Stimulated activated CD8-positive, alpha-beta memory T cell treated with anti-CD3 and anti-CD28 coated beads, Interleukin-4, amount 100 ng/mL, for 4 hours (primary cell): ENCODE measurements at places on chromosomes 6 and 20.

DNA sequence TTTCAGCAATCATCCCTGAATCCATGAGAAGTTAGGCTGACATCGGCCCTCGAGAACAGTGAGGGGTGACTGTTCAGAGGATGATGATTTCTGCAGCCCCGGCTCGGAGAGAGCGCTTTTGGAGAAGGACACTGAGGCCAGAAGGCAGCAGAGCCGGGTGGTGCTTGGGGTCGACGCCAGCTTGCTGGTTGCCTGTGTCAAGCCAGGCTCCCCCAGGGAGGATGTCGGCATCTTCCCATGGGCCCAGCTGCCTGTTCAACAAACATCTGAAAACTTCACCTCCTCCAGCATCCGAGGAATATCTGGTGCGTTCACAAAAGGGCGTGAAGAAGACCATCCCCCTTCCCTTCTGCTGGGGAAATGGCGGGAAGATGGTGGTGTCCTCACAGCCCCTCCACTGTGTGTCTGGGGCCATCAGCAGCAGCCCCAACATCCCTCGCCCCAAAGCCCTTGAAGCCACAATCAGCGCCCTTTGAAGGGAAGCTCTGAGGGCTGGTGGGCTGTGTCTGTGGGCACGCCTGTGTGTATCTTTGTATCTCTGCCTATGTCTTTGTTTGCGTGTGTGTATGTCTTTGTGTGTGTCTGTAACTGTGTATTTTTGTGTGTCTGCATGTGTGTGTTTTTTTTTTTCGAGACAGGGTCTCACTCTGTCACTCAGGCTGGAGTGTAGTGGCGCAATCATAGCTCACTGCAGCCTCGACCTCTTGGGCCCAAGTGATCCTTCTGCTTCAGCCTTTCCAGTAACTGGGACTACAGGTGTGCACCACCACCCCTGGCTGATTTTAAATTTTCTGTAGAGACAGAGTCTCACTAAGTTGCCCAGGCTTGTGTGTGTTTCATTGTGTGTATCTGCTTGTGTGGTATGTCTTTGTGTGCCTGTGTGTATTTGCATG is 97.9 kb downstream of the SULF2 start:
- DNase-seq, result no peak

DNA sequence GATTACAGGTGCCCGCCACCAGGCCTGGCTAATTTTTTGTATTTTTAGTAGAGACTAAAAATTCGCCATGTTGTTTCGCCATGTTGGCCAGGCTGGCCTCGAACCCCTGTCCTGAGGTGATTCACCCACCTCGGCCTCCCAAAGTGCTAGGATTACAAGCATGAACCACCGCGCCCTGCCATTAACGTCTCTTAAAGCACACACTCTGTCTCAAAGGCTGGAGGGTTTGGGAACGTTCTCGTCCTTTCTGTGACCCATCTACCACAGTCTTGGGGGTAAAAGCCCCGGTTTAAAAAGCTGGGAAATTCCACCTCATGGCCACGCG is 57.8 kb upstream of the ARID1B start:
- DNase-seq, result no peak

- DNase-seq, result no peak
These were observed 31.3 kb upstream of the AFDN start for GRCh38 chr6:167795321-167795811.

DNA sequence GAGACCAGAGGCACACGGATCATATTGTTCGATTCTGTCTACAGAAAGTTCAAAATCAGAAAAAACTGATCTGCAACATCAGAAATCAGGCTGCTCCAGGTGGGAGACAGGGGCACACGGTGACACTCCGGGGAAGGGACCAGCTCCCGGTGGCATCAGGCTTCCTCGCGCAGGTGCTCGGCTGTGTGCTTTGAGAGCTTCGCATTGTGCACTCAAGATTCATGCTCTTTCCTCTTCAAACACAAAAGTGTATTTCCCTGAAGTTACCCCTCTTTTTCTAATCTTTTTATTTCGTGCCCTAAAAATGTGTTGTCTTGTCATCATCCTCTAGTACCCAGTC is 108.1 kb downstream of the DLL1 start:
- DNase-seq, result no peak

DNA sequence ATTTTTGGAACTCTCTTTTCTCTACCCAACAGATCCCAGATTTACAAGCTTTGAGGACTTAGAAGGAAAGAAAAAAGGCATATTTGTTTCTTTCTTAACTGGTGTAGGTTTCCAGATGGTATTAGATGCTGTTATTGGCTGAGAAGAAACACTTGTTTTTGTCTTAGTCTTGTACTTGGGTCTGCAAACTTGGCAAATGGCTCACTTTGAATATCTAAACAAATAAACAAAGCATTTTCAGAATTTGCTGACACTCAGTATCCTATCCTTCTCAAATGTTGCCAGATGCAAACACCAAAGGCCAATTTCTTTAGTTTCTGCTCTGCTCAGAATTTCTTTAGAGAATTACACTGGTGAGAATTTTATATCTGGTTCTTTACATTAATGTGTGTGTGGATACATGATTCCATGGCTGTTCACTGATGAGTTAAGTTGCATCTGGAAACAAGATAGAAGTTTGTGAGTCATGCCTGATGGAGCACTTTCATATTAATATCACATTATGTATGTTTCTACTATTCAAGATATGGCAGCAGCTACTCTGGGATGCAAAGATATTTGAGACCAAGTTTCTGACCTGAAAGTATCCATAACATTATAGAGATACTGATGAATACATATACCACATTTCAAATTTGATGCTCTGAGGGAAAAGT is 43.7 kb upstream of the CEP162 start:
- DNase-seq, result no peak

DNA sequence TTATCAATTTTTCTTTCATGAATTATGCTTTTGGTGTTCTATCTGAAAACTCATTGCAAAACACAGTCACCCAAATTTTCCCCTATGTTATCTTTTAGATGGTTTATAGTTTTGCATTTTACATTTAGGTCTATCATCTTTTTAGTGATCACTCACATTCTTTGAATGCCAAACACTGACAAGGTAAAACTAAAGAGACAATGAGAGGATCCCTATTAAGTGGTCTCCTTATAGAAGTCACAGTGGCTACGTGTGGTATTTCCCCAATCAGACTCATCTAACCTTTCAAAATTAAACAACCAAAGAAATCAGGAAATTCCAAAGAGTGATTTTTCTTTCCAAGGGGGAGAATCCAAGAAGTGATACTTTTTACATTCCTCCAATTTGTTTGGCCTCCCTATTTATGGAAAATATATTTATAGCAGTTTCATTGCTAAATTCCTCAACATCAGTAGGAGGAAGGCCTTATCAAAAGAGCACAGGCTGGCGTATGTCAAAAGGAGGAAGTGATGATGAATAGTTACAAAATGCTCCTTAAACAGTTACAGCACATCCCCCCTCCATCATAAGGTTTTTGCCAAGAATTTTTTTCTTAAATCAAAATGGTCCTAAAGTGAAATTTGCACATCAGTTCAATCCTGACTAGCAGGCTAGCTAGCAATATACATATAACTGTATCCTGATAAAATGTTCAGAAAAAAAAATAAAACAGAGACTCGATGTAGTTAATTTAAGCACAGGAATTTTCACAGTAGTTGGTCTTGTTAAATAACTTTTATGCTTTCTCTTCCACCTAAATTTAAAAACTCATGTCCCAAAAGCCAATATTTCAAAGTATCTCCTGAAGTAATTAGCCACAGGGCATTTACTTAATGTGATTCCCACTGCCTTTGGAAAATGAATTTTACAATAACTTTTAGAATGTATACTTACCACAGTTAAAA is 76.2 kb upstream of the IPCEF1 start:
- DNase-seq, result no peak

GRCh38 chr6:166106076-166106686 is 61.5 kb downstream of the TBXT start:
- DNase-seq, result no peak

DNA sequence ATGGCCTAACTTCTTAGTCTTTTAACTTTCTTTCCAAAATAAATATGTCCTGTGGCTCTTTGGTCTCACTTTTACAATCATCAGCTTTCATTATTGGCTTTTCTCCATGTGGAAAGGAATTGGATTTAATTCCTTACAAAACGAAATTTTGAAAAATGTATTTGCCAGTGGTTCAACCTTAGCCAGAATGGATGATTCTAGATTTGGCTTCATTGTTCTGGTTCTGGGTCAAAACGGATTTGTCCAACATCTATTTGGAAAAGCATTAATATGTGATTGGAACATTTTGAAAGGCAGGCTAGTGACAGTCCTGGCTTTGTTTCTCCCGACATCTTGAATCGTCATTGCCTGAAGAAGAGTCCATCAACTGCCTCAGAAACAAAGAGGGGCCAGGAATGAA is 59.2 kb downstream of the TENT5A start:
- no peak for DNase-seq

- DNase-seq, result no peak
These were observed 334.5 kb upstream of the NT5E start for GRCh38 chr6:85115376-85115775.

GRCh38 chr6:133241901-133242636 is 912 bp downstream of the EYA4 start:
- no peak for DNase-seq

GRCh38 chr6:158767709-158768108 is 51.5 kb downstream of the EZR start:
- DNase-seq, result no peak

DNA sequence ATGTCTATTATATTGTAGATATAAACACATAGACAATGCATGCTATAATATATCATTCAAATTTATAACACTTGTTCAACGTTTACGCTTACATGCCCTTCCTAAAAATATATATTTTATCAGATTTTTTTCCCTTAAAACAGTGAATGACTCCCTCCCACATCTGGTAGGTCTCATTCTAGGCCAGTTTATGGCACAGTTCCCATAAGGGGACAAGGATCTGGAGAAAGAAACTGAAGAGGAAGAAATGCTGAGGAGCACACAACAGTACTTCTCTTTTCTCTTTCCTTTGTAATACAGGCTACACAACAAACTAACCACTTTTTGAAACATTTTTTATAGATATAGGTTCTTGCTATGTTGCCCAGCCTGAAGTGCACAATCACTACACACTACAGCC is 48.6 kb upstream of the RCAN2 start:
- DNase-seq, result no peak

GRCh38 chr6:78251931-78252330 is 599.1 kb downstream of the MEI4 start:
- no peak for DNase-seq

DNA sequence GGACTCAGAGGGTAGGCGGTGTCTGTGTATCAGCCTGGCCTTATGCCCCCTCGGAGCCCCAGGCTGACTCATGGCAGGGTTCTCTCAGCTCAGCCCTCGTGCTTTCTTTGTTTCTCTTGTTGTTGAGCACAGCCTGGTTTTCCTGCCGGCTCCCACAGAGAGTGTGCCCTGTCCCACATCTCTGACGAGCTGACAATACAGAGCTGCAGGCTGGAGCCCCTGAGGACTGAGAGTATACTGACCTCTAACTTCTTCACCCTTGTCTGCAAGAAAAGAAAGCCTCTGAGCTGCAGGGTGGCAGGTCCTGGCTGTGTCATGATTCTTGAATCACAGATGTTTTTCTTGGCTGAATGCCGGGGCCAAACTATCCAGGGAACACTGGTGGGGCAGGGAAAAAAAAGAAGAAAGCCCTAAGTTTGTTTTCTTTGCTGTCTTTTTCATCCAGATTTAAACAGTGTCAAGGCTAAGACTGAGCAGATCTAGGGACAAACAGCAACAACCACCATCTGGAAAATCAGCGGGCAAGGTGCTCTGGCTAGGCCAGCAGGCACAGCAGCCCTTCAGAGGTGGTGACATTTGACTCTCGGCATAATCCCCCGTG is 63.3 kb upstream of the ZNF133 start:
- DNase-seq, result no peak

DNA sequence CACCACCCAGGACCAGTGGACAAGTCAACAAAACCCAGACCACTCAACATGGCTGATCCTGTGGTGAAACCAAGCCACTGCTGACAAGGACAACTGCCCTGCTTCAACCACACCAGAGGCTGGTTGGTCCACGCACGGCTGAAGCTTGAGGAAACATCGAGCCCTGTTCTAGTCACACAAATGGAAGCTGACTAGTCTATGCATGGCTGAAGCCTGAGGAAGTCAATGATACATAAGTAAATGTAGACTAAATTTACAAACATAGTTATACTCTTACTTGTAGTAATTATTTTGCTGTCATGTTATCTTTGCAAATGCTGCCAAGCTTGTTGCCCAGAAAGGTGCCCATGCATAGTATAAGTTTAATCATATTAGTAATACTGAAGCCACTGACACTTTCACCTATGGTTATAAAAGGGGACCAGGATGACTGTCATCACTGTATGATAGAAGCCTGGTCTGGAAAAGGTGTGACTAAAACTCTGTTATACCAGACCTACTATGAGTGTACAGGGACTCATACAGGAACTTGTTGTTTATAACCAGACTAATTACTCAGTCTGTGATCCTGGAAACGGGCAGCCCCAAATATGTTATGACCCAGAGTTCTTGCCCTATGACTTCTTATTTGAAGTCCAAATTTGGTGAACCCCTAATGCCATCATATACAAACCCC is 5.6 kb downstream of the IL22RA2 start:
- DNase-seq, result no peak

GRCh38 chr6:132418235-132418965 is 17.1 kb upstream of the MOXD1 start:
- DNase-seq, result no peak

- no peak for DNase-seq
These were observed 504.4 kb downstream of the TFAP2B start for GRCh38 chr6:51323056-51323455.

- no peak for DNase-seq
These were observed 58.0 kb downstream of the TBXT start for GRCh38 chr6:166109608-166110007.

- DNase-seq, result no peak
These were observed 10.1 kb downstream of the CD164 start for GRCh38 chr6:109372130-109372529.

GRCh38 chr6:14430218-14430617 is 312.6 kb downstream of the CD83 start:
- no peak for DNase-seq

GRCh38 chr6:21200134-21200870 is 393.2 kb upstream of the SOX4 start:
- no peak for DNase-seq

GRCh38 chr20:16296931-16297330 is 276.3 kb downstream of the KIF16B start:
- no peak for DNase-seq

DNA sequence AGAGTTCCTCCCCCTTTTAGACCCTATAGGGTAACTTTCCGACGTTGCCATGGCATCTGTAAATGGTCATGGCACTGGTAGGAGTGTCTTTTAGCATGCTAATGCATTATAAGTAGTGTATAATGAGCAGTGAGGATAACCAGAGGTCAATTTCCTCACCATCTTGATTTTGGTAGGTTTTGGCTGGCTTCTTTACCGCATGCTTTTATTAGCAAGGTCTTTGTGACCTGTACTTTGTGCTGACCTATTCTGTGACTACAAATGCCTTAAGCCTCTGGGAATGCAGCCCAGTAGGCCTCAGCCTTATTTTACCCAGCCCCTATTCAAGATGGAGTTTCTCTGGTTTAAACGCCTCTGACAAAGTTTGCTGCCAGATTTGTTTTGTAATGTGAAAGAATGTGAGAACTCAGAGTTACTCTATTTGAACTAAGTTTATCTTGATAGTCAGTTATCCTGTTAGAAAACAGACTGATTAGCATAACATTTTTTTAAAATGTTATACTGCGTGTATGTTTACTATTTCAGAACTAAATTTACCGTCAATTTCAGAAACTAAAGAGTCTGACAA is 111.3 kb upstream of the PRSS16 start:
- DNase-seq, result no peak
